ENCODE measurements at places on chromosomes 5 and 9. TPM values are rescaled to one million over a fixed set of nuclear protein-coding genes. Genes with fewer than 3 reads are reported as not detected.
A peak's percentile ranks its signal among the peaks of the same experiment; 100 is the strongest.

MARCHF3 gene
- total RNA-seq = 4.9 TPM

DNA sequence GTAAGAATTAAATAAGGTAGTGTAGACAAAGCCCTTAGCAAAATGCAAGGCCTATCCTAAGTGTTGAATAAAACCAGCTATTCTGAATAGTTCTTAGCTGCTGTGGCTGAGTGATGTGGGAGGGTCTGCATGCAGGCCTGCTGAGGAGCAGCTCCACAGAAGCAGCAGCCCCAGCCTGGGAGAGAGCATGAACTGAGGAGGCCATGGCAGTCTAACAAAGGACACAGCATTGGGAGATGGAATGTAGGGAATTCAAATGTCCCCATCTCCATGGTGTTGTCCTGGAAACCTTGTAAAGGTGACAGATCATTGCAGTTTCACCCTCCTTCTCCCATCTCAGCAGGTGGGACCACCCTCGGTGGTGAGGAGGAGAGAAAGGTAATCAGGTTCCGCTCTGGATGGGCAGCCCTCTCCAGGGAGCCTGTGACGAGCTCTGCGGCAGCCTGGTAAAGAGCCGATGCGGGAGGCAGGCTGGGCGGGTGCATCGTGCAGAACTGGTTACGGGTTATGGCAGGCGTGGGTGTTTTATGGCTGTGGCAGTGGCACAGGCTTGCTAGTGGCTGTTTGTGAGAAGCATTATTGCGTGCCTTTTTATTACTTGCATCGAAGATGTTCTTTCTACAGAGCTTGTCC, 199.9 kb upstream of the GLRA1 start:
- DNase-seq = no peak

DNA sequence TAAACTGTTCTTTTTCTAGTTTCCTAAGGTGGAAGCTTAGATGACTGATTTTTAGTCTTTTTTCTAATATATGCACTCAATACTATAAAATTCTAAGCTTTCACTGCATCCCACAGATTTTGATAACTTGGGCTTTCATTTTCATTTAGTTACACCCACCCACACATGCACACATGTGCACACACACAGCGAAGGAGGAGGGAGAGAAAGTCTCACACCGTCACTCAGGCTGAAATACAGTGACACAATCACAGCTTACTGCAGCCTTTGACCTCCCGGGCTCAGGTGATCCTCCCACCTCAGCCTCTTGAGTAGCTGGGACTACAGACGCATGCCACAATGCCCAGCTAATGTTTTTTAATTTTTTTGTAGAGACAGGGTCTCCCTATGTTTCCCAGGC, 96.5 kb downstream of the SMIM23 start:
- DNase-seq = no peak

GRCh38 chr5:123803359-123803758, 291.4 kb downstream of the CSNK1G3 start:
- no peak for DNase-seq

FAM153A gene
- 0.52 TPM for total RNA-seq

- no peak for DNase-seq
These were observed 51.0 kb downstream of the ARHGAP26 start for GRCh38 chr5:142821034-142821732.

GRCh38 chr9:93319992-93320500, 131.4 kb upstream of the FAM120A start:
- DNase-seq = no peak

DNA sequence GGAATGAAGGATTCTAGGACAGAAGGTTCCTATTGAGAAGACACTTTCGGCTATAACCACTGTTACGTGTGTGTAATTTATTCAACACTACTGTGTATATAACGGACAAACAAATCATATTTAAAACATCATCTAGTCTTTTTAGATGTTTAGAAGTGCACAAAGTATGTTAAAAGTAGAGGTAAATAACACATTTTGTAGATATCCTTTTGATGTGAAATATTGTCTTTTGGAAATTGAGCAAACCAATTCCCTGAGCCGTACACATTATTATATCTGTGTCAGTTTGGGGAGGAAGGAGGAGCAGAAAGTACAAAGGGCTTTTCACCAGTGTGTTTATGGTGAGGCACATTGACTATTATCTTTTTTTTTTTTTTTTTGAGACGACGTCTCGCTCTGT, 39.1 kb upstream of the ANKRD18A start:
- no peak for DNase-seq

PCDHB2 gene
- total RNA-seq = 33.7 TPM

C5orf15 gene
- total RNA-seq = 47.2 TPM

DNA sequence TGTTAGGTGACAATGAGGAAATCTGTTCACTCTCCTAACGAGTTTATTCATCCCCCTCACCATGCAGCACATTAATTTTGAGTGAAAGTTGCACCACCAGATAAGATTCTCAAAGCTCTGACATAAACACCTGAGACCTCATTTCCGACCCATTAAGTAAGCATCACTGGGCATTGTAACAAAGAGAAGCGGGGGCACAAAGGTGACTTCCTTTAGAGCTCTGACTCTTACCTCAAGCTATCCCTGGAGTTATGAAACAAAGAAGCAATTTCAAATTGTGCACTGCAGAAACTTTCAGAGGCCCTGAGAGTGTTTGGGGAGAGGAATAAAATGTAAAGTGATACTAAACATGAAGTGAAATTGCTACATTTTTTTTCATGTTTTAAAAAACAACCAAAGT, 29.5 kb downstream of the C5orf15 start:
- no peak for DNase-seq

GRCh38 chr9:134959126-134959970, 41.6 kb upstream of the FCN1 start:
- peak; percentile 56 for DNase-seq

GRCh38 chr5:112779531-112779930, 41.8 kb downstream of the APC start:
- no peak for DNase-seq

GRCh38 chr5:43209060-43209459, 17.0 kb downstream of the NIM1K start:
- no peak for DNase-seq

TSPAN17 gene
- total RNA-seq = 45.9 TPM

Data from type B pancreatic cell (in vitro differentiated cells).